Stimulated activated CD4-positive, alpha-beta T cell treated with anti-CD3 and anti-CD28 coated beads, Interleukin-4, amount 100 ng/mL, for 24 hours (primary cell): ENCODE measurements at places on chromosomes 12 and 14.

DNA sequence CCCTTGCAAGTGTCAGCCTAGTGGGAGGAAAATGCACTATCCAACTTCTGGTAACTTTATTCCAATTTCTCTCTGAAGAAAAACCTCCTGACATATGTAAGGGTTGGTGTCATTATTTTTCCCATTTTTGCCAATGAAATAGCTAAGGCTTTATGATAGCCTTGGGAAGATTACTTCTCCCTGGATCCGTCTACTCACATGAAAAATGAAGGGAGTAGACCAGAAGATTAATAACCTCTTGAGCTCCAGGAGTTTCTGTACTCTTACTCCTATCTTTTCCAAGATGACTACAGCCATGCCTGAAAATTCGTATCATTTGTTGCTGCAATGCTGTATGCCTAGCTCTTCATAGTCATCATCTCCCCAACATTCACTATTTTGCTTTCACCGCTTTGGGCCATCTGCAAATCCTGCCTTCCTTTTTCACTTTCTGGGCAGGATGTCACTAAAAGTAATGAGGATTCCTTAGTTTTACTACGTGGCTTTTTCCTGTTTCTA is 18.8 kb downstream of the TC2N start:
- no peak for DNase-seq

DNA sequence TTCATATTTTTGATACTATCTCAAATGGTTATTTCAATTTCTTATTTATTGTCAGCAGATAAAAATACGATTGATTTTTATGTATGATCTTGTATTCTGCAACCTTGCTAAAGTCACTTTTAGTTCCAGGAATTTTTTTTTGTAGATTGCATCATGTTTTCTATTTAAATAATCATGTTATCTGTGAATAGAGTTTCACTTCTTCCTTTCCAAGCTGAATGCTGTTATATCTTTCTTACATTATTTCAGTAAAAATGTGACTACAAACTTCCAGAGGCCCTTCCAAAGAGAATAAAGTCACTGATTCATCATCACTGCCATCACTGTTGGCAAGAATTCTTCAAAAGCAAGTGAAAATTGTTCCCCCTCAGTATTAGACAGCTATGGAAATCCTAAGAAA is 104.7 kb upstream of the RAP1B start:
- no peak for DNase-seq

- DNase-seq, result peak; percentile 30
Observed at GRCh38 chr12:119980242-119980641, 8.8 kb upstream of the BICDL1 start.

GRCh38 chr14:75259510-75259855 is 19.1 kb upstream of the FOS start:
- DNase-seq, result no peak

DNA sequence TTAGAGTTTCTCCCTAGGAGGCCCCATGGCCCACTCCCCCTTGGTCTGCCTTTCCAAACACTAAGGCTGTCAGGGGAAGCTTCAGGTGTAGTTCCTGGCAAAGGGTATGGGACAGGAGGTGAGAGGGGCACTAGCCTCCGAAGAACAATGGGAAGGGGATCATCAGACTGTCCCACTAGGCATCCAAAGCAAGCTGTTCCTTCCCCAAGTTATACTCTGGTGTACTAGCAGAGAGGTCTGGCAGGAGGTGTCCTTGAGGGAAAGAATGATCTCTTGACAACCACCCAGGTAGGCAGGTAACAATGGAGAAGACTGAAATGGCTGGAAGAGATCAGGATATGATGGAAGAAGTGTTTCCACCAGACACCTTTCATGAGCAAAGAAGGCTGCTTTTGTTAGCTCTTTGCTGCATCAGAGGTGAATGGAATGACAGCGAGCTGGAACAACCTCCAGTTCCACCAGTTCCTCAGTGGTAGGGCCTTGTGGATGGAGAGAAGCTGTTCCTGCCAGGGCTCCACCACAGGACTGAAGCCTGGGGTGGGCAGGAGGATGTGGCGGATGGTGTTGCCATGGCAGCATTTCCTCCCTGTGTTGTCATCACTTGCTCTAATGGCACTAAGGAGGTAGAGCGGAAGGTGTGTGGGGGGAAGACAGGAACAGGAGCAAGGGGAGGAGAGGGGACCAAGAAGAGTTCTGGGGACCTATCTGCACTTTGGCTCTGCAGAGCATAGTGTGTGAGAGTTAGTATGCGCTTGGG is 2.3 kb upstream of the AGAP2 start:
- peak; percentile 74 for DNase-seq

- no peak for DNase-seq
Observed at GRCh38 chr12:1171657-1172408, 180.8 kb downstream of the ERC1 start.

DNA sequence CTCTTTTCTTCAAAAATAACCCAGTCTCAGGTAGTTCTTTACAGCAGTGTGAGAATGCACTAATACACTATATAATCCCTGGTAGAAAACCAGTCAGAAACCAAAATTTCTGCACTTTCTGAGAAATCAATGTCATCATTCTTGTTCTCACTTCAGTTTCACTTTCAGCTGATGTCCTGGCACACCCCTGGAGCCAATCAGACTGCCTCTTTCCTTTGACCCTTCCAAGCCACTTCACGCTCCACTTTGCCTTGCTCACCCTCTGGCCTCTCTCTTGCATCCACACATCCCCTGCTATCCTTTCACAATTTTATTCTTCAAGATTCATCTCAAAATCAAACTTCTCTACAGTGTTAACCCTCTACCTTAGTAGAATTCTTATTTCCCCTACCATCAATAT is 181.1 kb downstream of the ASCL1 start:
- DNase-seq, result no peak

DNA sequence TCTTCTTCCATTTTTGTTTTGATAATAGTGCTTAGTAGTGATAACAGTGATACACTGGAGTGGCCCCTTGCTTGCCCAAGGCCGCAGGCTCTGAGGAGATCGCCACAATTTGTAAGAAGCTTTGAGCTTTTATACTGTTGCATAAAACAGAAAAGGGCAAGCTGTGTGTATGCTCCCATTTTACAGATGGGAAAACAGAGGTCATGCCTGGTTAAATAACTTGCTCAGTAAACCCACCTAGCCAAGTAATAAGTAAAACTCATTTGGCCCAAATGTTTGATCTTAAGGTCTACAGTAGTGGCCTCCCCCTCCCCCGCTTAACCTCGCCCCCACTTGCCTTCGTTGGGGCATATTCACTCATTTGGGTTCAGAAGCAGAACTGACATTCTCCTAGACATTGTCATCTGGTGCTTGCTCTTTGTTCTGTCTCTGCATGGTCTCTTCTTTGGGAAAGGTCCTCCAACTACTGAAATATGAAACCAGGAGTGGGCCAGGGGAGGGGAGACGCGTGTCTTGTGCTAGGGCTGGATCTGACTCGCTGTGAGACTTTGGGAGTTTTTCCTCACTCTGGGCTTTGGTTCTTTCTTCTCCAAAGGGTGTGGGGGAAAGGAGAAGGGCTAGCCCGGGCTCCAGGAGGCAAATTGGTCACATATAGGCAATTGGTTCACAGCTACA is 88.1 kb downstream of the PAPOLA start:
- no peak for DNase-seq

DNA sequence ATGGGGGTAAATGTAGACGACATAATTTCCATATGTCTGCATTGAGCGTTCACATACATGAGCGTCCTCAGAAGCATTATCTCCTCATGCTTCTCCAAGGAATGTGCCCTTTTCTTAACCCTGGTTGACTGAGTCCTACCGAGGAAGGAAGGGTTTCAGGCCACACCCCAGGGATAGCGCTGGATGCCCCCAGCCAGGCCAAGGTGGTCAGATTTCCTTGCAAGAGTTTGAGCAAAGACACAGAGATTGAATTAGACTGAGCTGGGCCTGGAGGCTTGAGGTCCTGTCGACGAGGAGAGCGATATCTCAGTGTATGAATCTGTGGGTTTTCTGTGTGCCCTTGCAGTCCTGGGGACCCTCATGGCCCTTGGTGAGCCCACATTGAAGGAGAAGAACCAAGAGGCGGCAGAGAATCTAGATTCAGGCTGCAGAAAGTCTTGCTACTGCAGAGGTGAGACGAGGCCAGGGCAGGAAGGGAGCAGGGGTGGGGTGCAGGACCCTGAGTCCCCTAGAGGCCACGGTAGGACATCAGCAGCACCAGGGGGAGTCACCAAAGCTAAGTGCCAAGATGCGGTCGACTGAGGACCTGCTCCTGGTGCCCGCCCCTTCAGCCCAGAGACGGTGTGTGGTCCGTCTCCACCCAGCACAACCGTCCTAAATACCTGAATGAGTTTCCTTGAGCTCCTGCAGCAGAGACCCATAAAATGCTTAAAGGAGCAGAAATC is 94.7 kb upstream of the DIO3 start:
- no peak for DNase-seq

DNA sequence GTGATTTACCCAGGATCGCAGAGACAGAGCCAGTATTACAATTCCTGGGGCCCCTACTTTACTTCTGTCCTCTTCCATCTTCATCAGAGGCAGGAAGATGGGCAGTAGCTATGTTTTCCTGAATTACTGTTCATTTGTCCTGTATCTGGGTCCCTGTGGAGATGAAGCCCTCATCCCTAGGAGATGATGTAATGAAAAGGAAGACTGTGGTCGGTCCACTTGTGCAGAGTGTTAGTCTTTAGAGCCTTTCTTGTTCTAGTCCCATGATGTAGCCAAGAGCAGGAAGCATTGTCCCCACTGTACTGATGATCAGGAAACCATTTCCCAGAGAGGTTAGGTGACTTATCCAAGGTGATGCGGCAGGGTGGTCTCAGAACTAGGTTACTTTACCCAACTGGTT is 2.6 kb downstream of the CD9 start:
- DNase-seq, result no peak

- DNase-seq, result no peak
Observed at GRCh38 chr12:126930234-126930633, 1336.7 kb upstream of the TMEM132C start.

GRCh38 chr12:31524791-31525495 is 66.0 kb downstream of the DENND5B start:
- no peak for DNase-seq

GRCh38 chr14:103341250-103342129 is 7.5 kb downstream of the EIF5 start:
- DNase-seq, result no peak

DNA sequence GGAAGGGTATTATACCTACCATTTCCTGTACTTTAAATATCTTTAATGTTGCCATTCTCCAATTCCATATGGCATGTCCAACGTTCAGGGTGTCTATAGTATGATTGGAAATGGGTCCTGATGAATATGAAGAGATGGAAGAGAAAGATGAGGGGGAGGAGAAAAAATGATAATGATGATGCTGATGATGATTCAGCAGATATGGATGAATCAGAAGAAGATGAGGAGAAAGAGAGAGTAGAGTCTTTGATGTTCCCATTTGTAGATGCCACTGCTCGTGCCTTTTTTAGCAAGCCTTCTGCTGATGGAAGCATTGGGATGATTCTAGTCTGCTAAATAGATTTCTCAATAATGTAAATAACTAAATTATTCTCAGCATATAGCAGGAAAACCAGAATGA is 163.5 kb downstream of the PIK3C2G start:
- no peak for DNase-seq

GRCh38 chr14:72543341-72543740 is 350.6 kb downstream of the DPF3 start:
- DNase-seq, result no peak

GRCh38 chr12:124762384-124762783 is 101.3 kb downstream of the SCARB1 start:
- DNase-seq, result no peak

DNA sequence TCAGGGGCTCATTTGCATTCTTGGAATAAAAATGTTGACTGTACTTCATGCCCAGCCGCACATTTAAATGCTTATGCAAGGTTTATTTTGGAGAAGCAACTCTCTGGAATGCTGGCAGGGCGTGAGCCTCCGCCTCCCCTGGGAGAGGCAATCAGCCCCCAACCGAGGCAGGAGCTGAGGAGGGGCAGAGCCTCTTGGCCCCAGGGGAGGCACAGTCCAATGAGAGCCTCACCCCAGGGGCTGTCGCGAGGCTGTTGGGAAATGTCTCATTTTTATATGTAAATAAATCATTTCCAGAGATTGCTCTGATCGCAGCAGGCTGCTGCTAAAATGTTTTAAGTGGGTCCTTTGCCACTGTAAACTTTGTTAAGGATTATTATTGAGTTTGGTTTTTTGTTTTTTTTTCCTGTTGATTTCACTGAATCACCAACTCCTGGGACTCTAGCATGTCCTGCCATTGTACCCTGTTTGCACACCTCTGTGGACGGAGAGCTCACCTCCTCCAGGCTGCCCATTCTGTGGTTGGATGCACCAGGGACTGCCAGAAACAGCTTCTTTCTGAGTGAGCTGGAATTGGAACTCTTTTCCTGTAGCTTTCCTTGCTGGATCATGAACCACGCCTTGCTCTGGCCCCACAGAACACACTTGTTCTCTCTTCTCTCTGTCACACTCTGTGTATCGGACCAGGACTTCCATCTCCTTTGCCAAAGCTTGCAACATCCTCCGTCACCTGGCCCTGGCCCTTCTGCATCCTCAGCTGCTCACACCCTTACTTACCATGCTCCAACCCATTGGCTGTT is 46.9 kb upstream of the FAM181A start:
- DNase-seq, result no peak

DNA sequence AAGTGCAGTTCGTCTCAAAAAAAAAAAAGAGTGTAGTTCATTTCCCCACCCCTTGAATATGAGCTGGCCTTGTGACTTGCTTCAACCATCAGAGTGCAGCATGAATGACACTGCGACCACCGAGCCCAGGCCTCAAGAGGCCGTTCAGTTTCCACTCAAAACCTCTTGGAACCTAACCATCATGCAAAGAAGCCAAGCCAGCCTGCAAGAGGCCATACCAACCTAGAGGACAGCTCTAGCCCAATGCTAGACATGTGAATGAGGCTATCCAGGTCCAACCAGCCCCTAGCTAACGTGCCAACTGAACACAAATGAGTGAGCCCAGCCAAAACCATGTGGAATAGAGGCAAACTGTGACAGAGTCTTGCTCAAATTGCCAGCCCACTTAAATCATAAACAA is 29.7 kb downstream of the R3HDM2 start:
- DNase-seq, result no peak

- no peak for DNase-seq
Observed at GRCh38 chr14:74464785-74465184, 28.3 kb downstream of the NPC2 start.

- peak; percentile 18 for DNase-seq
Observed at GRCh38 chr12:21169878-21170472, 39.0 kb downstream of the SLCO1B1 start.

DNA sequence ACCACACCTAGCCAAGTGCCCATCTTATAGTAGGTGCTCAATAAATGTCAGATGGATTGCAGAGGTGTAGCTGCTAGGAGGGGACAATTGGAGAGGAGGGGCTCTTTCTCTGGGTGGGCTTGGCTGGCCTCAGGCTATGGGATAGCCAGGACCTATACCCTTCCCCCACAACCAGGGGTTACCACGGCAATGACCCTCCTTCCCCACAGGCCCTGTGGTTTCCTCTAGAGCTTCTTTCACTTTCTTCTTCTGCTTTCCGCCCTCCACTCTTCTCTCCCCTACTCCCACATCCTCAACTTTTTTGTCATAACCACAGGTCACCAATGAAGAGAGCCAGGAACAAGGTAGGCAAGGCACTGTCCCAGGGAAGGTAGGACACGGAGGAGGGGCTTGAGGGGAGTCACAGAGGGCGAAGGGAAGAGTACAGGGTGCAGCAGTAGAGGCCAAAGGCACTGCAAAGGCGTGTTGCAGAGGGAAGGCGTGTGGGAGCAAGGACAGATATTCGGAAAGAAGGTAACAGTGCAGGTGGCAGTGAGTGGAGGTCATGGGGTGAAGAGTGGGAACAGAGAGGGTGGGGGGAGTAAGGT is 1.9 kb upstream of the ITGB7 start:
- DNase-seq, result peak; percentile 33
